Effector memory CD4-positive, alpha-beta T cell (primary cell): ENCODE measurements at places on chromosomes 12 and 14.
A peak's percentile ranks its signal among the peaks of the same experiment; 100 is the strongest.

DNA sequence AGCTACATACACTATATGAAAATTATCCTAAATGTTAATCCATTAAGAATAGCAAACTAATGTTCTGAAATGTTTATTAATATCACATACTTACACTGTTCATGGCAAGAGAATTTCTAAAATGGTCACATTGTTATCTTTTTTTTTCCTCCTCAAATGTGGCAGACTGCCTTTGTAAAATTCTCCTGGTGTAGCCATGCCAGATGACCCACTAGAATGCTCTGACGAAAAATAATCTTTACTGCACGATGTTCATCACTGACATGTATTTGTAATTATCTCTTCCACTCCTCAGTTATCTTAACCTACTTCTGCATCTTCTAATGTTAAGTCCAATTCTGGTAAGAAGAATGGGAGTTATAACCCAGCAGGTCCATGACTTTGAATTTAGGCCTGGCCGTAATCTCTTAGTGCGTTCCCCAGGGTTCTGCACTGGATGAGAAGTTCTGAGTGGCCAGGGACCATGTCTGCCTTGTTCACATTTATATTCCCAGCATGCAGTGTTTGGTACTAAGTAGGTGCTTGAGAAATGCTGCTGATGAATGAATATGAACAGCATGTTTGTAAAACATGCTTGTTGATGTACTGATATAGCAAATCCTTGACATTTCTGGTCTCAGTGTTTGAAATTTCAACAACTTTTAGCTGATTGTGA is 46.7 kb downstream of the NOPCHAP1 start:
- no peak for DNase-seq

DNA sequence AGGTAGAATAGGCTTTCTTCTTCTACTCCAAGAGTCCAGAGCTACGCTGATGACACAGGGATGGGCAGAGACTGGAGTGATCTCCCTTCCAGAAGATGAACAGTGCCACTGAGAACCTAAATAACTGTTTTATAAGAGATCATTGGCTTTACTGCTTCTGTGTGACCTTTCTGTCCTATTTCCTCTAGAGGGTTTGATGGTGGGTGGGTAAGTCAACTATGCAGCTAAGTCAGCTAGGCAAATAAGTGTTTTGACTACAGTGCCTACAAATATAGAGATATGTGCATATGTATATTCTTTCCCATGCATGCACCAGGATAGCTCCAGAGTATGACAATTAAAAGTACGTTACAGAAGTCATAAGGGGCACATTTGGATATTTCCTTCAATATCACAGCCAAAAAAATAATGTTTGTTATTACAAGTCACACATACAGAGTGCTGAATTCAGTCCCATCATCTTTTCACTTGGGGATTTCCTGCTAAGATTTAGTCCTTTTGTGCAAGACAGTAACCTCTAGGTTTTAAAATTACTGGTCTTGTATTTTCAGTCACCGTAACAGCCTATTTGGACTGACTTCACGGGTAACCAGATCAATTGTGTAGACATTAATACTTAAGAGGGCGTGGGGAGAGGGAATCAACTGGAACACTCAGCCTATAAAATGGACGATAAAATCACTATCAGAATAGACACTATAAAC is 412.6 kb upstream of the SOX5 start:
- DNase-seq = no peak

DNA sequence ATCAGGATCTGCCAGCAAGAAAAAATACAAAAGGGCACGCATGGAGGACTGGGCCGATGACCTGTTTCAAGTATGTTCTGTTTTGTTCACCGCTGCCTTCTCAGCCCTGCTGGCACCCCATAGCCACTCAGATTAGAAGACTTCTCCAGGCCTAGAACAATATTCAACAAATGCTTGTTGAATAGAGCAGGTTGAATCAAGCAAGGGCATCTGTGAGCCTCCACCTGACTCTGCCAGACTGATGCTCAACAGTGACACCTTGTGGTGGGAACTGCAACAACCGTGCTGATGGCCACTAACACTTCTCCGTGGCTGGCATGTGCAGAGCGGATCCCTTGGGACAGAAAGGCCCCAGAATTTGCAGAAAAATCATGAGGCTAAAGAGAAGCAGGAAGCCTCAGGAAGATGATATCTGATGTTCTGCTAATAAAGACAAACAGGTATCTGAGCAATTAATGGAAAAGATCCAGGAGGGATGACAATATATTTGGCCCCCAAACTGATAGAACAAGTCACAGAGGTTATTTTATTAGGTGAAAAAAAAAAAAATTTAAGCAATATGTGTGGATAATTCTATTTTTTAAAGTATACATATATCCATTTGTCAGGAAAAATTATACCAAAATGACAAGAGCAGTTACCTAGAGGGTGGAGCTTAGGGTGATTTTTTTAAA is 114.3 kb downstream of the KSR2 start:
- no peak for DNase-seq

GRCh38 chr12:10227648-10228047 is 15.0 kb downstream of the GABARAPL1 start:
- DNase-seq = no peak

DNA sequence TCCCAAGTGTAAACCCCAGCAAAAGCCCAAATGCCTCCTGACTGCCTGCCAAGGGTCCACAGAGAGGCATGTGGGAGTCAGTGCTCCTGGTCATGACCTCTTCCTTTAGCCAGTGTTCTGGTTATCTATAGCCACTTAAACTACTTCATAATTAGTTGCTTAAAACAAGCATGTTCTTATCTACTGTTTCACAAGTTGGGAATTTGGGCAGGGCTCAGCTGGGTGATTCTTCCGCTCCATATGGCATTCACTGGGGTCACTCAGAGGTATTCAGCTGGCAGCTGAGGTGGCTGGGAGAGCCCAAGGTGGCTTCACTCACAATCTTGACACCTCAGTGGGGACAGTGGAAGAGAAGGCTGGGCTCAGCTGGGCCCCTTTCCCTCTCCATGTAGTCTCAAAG is 184.0 kb upstream of the RGS6 start:
- no peak for DNase-seq

DNA sequence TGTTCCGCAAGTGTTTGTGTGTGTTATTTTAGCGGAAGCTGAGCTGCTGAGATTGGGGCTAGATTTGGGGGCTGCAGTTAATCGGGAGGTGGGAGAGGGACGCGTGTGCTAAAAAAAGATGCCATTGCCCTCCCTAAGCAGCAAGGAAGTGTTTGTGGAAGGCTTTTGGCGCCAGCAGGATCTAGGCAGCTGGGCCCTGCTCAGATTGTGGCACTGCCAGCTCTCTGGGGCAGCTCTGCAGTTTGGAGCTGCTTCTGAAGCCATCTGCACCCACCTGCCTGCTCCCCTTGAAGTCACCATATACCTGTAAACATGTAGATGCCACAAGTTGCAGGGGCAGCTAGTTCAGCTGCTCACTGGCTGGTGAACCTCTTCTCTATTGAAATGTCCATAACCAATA is 28.8 kb downstream of the TPCN1 start:
- DNase-seq = no peak

DNA sequence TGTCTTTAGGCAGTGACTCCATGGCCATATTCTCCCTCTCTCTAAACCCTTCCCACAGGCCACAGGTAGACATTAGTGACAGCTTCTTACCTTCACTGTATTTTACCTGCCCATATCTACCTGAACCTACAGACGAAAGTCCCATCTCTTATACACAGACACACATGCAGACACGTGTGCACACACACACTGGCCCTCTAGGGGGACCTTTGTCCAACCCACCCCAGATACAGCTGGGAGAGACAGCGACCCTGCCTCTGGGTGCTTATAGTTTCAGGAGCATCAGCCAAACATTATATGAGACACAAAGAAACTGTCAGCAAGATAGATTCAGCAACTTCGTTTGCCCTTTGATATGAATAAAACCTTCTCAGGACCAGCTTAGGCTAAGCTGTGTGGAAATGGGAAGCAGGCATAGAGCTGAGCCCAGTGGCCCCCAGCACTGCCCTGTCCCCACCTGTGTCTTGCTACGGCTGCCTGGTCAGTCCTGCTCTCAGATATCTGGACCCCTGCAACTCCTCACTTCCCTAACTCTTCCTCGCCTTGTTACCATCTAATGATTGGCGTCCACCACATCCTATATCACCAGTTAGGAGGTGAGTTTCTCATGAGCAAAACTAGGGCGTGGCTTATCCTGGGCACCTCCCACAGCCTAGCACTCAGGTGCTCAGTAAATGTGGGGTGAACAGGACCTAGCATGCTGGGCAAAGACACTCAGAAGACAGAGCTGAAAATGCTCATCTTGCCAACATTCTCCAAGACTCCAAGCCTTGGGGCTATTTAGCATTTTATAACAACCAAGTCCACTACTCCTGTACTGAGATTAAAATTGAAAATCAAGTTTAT is 12.0 kb upstream of the CD9 start:
- no peak for DNase-seq

DNA sequence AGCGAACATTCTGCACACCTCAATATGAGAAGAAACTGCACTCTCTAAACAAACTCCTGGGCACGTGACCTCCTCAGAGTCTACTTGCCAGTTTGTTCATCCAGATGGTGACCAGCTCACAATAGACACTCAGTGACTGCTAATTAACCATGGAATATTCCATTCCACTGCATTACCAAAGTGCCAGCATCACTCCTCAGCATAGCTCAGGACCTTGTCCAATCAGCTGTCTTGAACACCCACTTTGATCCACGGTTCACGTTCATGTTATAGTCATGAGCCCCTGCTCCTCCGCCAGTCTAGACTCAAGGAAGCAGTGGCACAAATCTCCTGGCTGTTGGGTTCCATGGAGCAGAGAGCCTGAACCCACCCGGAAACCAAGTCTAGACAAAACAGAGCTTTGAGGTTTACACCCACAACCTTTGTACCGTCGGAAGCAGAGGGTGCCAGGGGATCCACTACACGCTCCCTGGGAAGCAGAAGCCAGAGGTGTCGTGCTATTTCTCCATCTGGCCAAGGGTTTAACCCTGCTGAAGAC is 285.3 kb downstream of the ZFP36L1 start:
- peak; percentile 67 for DNase-seq

GRCh38 chr12:104680070-104680469 is 223.3 kb downstream of the CHST11 start:
- DNase-seq = no peak

GRCh38 chr14:43765474-43765873 is 741.6 kb downstream of the FSCB start:
- DNase-seq = no peak

DNA sequence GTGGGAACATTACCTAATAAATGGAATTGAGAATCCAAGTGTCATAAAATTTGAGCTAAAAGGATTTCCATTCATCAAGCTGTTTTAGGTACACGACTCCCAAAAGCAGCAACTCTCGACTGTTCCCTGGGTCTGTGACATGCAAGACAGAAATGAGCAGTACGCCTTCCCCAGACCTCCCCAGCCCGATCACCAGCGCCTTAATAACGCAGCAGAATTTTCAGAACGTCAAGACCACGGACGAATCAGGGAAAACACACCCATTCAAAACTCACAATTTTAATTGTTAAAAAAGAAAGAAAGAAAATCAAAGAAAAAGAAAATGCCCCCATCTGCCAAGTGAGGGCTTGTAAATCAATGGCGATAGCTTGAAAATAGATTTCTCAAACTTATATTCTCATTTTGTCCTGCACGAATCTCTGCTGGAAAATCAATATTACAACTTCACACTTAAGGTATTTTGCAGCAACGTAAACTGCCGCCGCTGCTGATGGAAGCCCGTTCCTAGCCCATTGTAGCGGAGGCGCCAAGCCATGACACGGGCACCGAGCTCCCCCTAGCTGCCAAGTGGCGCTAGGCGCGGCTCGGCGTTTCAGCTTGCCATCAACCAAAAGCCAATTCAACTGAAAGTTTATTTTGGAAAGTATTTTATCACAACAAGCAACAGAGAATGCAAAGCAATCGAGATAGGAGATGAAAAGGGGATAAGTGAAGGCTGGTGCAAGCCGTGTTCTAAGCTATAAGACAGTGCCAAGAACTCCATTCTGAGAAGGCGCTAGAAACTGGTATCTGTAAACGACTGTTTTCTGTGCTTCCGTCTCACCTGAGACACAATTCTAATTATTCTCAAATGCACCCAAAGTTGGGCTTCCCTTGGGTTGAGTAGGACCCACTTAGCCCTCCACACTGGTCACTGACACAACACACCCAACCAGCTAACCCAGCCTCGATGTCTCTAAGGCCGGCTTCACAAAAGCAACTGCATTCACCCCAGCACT is 5.5 kb downstream of the BCL11B start:
- peak; percentile 82 for DNase-seq

- DNase-seq = no peak
Observed at GRCh38 chr12:50282721-50283228, 545 bp downstream of the LIMA1 start.

DNA sequence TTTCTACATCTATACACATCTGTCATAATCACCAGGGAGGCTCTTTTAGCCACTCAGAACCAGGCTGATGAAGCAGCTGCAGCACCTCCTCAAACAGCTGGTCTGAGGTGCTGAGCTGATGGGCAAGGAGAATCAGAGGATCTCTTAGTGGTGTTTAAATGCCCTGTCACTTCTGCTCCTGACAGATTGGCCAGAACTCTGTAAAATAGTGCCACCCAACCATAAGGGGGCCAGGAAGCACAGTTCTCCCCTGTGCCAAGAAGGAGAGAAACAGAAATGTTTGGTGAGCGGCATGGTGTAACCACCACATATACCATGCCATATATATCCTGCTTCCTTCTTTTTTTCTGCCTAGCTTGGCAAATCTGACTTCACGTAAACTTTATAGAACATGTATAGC is 12.8 kb downstream of the SOCS2 start:
- no peak for DNase-seq

- DNase-seq = no peak
Observed at GRCh38 chr12:54373649-54374561, 9.6 kb upstream of the GPR84 start.

- DNase-seq = no peak
Observed at GRCh38 chr14:65208548-65208947, 106.2 kb upstream of the MAX start.
